RPMI7951 (cell line): ENCODE measurements at places on chromosomes 11 and 22.

GRCh38 chr22:20483771-20484170 lies 11.8 kb downstream of the KLHL22 start:
- DNase-seq: no peak

DNA sequence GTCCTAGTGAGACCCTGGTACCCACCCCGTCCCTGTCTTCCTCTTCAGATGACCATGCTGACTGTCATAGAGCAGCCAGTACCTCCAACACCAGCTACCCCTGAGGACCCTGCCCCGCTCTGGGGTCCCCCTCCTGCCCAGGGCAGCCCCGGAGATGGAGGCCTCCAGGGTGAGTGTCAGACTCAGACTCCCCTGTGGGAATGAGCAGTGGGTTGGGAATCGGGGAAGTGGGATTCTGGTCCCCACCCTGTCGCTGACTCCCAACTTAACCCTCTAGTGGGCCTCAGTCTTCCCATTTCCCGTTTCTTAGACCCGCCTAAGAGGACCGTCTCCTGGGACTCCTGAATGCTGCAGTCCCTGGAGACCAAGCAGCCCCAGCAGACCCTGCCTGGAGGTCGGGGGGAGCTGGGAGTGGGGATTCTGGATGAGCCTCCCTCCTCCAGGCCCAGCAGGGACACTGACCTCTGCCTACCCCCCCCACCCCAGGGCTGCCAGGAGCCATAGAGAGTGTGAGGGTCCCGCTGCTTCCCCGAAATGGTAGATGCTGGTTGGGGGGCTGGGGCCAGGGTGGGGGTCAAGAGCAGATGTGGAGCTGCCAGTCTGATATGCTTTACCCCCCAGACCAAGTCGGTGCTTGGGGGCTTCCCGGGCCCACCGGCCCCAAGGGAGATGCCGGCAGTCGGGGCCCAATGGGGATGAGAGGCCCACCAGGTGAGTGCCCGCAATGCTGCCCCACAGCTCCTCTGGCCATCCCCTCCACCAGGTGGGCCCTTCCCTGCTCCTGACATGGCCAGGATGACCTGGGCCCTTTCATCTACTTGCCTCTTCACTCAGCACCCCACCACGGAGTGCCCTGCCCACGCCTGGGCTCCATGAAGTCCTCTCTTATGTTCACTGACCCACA lies 25.5 kb downstream of the EMID1 start:
- DNase-seq: no peak

- DNase-seq: no peak
These were observed 101.4 kb downstream of the CACNA1I start for GRCh38 chr22:39671936-39672335.

DNA sequence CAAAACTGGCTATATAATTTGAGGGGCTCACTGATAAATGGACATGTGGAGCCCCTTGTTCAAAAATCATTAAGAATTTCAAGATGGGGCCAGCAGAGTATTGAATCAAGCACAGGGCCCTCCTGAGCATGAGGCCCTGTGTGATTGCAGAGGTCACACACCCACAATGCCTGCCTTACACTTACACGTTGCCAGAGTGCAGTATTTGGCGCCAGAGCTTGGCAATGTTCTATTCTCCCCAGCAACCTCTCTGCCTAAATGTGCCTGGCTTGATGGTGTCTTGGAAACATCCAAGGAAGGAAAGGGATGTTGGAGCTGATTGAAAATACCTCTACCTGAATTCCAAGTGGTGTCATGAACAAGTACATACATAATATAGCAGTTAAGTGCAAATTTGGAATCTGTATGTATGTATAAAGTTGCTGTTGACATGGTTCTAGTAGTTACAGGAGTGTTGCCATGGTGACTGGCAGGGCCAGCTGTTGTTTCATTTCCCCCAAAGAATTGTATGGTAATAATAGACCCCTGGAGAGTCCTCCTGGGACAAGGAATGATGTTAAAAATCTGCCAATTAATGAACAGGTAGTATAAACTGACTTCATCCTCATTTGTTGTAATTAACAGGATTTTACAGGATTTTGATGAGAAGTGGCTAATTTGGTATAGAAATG lies 205.7 kb upstream of the NAV2 start:
- no peak for DNase-seq

DNA sequence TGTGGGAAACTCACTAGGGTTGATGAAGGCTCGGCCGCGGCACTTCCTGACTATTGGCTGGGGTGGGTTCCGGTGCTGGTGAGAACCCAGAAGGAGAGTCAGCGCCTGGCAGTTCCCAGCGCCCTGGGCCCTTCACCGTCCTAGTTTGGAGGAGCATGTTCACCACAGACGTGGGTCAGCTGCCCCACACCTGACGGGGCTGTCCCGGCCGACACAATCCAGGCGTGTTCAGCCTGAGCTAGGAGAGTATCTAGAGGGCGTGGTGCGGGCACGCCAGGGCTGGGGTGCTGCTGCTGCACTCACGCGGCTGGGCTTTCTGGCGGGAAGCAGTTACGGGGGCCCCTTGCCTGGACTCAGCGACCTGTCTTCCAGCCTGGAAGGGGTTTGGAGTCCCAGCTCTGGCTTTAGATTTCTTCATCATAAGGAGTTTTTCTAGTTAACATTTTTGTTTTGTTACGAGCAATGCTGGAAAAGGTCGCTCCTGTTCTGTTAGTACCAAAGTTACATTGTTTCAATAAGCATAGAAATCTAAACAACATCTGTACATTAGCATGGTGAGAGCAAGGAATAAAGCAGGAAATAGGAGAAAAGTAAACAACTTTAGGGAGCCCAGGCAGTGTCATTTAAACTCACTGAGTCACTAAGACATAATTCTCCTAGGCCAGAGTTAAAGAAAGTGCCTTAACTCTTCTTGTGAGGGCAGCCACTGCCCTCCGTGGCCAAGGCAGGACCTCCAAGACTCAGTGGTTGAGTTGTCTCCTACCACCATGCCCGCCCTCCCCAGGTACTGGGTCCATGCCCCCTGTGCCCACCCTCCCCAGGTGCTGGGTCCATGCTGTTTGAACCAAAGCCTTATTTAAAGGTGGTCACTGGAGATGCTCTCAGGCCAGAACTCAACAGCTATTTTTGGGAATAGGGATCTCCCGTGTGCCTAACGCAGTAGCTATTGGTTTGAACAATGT lies 12.1 kb upstream of the ADORA2A start:
- no peak for DNase-seq

DNA sequence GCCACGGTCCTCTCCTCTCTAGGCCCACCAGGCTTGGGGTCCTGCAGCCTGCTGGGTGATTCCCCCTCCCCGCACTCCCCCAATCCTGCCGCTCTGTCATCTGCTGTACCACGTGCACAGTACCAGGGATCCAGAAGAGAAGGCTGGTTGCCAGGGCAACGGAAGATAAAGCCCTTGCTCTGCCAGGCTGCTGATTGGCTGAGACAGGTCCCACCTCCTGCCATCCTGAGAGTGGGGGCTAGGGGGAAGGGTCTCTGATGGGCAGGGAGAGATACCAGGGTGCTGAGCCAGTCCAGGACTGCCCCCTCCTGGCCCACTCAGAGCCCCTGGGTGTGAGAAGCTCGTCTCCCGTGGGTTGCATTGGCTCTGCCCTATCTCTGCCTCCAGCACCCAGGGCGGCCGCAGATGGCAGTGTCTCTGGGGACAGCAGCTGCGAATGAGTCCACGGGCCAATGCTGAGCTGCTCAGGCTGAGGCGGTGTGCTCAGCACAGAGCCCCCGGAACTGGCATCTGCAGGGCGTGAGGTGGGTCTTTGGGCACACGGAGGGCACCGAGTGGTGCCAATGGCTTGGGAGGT lies at the start of gene SMIM45:
SMIM45 (plus strand) TSS at position 253 of the 577 bp plus-strand sequence.
- DNase-seq: no peak

DNA sequence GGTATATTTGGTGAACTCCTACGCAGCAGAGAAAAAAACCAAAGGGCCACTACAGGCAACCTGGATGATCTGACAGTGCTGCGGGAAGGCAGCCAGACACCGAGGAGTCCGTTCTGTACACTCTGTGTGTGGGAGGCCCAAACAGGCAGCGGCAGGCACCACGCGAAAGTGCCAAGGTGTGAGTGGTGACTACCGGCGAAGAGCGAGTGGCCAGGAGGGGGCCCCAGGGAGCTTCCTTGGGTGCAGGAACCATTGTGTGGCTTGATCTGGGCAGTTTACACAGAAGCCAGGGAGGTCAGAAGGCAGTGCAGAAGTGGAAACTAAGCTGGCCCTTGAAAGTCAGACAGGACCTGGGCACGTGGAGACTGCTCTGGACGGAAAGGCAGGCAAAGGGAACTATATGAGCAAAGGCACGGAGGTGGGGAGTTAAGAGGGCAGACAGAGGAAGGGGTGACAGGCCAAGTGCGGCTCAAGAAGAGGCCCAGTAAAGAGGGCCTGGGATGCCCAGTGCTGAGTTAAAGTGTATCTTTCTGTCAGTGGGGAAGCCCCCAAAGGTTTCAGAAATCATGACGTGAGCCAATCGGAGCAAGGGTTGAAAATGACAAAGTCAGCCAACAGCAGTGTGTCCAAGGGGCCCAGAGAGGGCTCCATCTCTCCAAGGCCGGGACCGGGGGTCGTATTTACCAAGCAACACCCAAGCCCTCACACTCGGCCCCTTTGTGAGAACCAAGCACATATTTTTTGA lies 10.6 kb downstream of the TMEM184B start:
- DNase-seq: no peak

GRCh38 chr11:1913271-1914060 lies 6.0 kb upstream of the TNNT3 start:
- no peak for DNase-seq
